ENCODE measurements at places on chromosomes 6 and 20.
A peak's percentile ranks its signal among the peaks of the same experiment; 100 is the strongest.

- DNase-seq: no peak
Observed at GRCh38 chr20:51402201-51402600, 140.3 kb downstream of the NFATC2 start.

- no peak for DNase-seq
Observed at GRCh38 chr6:130908958-130909357, 81.8 kb downstream of the SMLR1 start.

- DNase-seq: peak; percentile 47
Observed at GRCh38 chr6:143060806-143061596, at the start of gene AIG1. AIG1 (plus strand) TSS chr6:143060889; CDS start chr6:143060926, 37 bp downstream.

- DNase-seq: no peak
Observed at GRCh38 chr6:154995254-154996015, at the start of gene TIAM2. TIAM2 (plus strand) TSS chr6:154995315; CDS start chr6:155129224, 133,909 bp downstream.
